Endothelial cell (in vitro differentiated cells): ENCODE measurements at places on chromosomes 2 and 18.

- no peak for DNase-seq
Observed at GRCh38 chr18:26403491-26403890, 144.9 kb downstream of the KCTD1 start.

DNA sequence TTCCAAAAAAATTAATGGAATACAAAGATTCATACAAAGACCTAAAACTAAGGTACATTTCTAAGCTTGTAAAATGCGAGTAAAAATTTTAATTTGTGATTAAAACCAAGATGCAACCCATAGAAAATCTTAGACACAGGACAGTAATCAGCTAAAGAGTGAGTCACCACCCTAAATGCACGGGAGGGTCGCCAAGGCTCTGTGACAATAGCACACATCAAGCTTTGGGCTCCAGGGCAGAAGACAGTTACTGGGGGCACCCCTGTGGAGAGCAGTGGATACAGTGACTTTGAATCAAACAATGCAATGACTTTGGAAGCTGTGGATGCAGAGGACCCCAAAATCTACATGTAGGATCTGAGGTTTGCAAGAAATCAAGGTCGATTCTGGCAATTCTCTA lies 7.5 kb downstream of the FLACC1 start:
- DNase-seq: no peak

- no peak for DNase-seq
Observed at GRCh38 chr2:219626540-219626939, 890 bp upstream of the SLC4A3 start.

GRCh38 chr18:41576643-41577042 lies 378.4 kb upstream of the PIK3C3 start:
- no peak for DNase-seq

DNA sequence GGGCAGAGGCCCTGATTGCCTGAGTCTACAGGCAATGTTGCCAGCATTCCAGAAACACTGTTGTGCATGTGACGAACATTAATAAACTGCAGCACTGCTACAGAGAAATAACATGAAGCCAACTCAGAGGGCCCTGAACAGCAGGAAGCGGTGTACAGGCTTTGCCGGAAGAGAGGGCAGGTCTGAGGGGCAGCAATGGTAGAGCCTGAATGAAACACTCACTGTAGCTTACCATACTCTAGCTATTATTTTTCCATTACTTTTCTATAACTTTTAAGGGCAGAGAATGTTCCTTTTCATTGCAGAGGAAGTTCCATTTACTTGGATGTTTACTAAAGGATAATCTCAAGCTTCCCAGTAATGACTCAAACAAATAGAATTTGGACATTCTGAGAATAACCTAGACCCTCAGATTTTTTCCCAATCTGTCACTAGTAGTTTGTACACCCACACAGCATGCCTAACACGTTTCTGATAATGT lies 150.4 kb downstream of the MTX2 start:
- DNase-seq: no peak

GRCh38 chr18:11391661-11392060 lies 217.7 kb upstream of the SLC35G4 start:
- no peak for DNase-seq

- no peak for DNase-seq
Observed at GRCh38 chr2:128538396-128538795, 219.7 kb upstream of the HS6ST1 start.

DNA sequence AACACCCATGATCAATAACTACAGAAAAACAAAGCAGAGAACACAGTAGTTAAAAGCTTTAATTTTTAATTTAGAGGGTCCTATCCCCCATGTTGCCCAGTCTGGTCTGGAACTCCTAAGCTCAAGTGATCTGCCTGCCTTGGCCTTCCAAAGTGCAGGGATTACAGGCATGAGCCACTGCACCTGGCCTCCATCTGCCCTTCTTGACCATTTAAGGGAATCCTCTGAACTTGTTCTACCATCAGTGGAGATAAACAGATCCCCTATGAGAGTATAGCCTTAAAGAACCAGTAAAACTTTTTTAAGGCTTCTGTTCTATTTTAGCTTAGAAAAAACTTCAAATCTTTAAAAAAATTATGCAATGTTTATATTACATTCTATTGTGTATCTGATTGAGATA lies 13.5 kb upstream of the ATP5MC3 start:
- DNase-seq: no peak

DNA sequence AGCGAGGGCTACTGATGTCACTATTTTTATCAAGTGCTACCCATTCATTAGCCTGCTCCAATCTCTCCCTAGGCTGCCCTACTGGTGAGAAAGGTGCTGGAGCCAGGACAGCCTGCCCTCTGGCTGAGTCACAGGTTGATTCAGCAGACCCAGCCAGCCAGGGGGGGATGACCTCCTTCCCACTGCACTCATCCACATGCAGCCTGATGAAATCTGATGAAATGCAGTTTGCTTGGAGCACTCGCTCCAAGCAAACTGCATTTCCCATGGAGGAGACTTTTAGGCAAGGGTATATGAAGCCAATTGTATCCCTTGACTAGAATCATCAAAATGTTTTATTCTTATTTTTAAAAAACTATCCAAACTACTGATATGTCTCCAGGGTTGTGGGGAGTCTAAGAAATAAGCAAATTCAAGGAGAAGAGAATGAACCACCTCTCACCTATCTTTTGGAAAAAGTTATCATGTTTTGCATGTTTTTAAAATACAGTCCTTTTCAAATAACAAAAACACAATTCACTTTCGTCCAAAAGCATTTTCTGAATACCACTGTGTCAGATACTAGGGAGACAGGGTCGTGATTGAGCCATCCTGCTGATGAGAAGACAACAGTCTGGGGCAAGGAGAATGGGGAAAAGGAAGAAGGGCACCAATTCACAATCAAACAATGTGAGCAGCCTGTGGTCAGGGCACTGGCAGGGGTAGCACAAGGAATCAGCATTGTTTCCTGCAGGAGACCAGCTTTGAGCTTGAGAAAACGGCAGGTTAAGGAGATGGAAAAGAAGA lies 128.3 kb downstream of the AFF3 start:
- DNase-seq: no peak
